CD4-positive, alpha-beta T cell treated with Interleukin-6 for 4 hours (primary cell): ENCODE measurements at places on chromosomes 13 and 19.

DNA sequence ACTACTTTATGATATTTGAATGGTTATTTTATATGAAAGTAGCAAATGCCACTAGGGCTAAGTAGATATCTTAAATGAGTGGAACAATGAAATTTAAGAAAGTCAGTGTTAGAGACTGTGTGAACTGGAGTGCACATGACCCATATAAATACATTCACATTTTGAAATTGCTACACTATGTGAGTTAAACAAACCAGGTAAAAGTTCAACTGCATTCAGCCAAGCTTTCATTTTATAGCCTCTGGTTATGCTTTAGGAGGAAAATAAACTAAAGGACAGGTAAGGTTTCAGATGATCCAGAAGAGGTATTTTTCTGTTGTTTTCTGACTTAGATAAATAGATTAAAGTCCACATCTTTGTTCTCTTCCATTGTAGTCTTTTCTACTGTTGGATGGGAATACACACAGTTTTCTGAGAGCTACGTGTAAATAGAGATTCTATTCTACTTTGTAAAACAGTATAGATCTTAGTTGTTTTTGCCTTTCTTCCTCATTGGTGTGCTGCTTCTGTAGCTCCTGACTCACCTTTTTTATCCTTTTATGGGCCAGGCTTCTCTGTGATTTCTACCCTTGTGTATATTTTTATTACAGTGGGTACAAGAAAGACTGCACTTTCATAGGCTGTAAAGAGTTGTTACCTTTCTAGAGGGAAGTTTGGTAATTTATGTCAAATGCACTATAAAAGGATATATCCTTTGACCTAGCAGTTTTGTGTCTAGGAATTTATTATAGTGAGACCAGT, 54.6 kb upstream of the KCTD4 start:
- DNase-seq = no peak

- DNase-seq = no peak
Observed at GRCh38 chr19:16206637-16207036, 8.9 kb downstream of the AP1M1 start.

DNA sequence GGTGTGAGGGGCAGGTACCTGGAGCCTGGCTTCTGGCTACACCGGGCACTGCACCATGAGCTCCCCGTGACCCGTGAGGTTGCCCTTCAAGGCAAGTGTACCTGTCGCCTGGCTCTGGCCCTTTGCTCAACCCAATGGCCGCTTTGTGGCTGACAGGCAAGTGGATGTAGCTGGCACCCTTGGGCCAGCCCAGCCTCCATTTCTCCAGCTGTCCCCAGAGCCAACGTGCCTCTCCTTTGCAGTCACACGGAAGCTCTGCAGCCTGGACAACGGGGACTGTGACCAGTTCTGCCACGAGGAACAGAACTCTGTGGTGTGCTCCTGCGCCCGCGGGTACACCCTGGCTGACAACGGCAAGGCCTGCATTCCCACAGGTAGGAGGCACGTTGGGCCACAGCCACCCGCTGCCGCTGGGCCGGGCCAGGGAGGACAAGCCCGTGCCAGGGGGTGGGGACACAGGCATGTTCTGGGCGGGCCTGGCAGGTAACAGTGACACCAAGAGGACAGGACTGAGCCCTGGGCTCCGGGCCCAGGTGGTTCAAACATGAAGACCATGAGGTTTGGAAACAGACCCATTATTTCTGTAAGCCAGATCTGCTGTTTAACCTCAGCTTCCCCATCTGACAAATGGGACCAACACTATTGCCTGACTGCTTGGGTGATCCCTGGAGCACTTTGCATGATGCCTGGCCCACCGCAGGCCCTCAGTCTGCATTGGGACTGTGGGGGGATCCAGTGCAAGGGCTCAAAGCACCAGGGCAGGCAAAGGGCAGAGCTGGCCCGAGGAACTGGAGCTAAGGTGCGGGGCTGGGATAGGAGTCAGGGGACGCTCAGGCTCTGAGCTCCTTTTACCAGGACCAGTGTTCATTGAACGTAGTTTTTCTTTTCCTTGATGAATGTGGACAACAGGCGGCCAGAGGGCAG, 17.5 kb upstream of the PROZ start:
- no peak for DNase-seq

DNA sequence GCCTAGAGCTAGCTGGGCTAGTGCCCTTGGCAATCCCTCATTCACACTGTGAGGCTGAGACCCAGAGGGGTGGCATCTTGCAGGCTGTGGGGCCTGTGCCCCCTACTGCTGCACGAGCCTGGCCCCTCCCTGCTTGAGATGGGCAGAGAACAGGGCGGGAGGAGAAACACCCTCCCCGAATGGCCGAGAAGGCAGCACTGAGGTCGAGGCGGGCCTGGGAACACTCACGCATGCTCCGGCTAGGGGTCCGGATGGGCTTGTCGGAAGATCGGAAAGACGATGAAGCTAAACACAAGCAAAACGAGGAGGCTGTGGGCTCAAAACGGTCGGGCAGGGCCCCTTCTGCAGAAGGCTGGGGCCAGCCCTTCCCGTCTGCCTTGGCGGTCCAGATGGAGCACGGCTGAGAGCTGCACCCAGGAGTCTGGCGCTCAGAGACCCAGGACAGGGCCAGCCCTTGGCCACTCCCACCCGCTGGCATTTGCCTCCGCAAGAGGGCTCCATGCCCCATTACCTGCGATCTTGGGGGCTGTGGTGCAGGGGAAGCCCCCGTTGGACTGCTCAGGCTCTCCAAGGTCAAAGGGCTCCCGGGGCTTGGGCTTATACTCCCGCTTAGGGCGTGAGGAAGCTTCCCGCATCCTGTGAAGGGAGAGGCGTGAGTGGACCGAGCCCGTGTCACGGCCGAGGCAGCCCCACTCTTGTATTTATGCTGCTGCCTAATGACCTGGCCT, 18.9 kb downstream of the MPND start:
- DNase-seq = no peak

DNA sequence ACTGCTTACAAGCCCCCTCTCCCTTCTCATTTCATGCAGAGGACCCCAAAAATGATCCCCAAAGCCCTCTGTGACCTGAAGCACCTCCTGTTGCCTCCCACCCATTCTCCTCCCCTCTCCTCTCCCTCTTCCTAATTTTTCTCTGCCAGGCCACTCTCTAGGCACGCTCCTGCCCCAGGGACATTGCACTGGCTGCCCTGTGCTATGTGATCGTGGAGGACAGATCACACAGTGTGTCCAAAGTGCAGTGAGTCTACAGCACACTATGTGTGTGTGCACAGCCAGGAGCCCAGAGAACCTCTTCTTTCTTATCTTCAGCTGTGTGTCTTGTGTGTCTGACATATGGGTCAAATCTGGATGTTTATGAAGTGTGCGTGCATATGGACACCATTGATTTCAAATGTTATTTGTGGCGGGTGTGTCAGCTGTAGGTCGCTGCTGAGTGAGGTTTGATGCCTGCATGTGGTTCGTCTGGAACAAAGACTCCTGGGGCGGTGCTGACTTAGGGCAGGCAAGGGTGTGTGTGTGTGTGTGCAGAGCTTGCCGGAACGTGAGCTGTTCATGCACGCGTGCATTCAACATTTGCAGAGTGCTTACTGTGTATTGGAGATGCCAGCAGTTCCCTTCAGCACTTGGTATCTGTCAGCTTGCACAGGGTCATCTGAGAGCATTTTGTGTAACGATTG, 2.1 kb upstream of the KLHL26 start:
- DNase-seq = peak; percentile 19

- DNase-seq = peak; percentile 37
Observed at GRCh38 chr13:25375727-25376358, 4.1 kb downstream of the ATP8A2 start.

- peak; percentile 65 for DNase-seq
Observed at GRCh38 chr19:2032296-2032941, 16.9 kb upstream of the BTBD2 start.

DNA sequence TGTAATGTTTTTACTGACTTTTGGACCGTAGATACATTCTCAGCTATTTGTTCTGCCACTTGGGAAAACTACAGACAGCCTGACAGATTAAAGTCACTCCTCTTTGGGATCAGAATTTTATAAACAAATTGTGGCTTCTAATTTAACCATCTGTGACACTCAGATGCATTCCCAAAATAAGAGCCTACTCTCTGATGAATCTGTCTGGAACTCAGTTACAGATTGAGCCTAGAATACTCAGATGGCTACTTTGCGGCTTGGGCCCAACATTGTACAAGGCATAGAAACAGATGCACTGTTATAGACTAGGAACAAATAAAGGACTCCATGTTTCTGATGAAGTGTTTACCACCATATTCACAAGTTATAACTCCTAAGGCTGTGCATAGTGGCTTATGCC, 291.0 kb upstream of the SLITRK6 start:
- no peak for DNase-seq

DNA sequence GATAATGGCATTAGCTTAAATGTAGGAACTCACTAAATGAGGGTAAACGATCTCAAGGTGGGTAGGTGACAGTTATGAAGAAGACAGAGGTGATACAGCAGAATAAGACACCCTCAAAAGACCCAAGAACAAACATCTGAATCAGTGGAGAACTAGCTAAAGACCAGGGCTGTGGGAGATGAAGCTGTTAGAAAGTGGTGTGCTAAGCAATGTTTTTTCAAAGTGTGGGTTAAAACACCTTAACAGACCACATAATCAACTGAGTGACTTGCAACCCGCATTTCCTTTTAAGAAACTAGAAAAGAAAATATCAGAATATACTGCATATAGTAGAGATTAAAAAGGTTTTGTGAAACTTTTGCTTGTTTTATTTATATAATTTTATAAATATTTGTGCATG, 70.0 kb downstream of the ZDHHC20 start:
- DNase-seq = no peak

DNA sequence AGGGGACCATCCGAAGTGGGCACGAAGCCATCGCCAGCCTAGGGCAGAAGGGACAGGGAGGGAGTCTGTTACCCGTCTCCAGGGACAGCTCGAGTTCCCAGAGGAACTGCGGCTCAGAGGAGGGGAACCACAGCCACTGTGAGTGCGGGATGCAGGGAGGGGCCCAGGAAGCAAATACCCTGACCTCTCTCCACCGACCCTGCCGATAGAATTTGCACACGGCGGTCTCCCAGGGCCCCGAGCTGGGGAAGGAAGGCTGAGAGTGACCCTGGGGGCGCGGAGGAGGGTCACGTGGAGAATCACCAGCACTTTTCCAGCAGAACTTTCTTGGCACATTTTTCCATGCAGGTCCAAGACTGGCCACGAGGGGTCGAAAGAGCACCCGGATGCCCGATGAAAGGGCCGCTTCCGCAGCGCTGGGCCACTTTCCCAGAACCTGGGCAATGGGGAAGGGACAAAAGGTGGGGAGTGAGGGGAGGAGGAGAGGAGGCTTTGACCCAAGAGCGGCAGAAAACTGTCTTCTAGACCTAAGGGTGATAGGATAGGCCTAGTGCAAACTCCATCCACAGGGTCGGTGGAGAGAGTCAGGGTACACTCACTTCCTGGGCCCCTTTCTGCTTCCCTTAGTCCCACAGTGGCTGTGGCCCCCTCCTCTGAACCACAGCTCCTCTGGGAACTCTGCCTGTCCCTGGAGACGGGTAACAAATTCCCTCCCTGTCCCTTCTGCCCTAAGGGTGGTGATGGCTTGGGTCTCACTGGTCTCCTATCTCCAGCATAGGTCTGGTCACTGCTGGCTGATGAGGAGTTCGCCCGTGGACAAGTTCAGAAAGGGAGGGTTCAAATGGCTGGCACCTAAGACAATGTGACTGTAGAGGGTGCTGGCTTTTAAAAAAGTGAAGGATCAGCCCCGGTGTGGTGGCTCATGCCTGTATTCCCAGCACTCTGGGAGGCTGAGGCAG, 5.3 kb upstream of the GPR4 start:
- DNase-seq = peak; percentile 65
